ENCODE measurements at places on chromosomes 5 and 9. TPM values are rescaled to one million over a fixed set of nuclear protein-coding genes. Genes with fewer than 3 reads are reported as not detected.

GRCh38 chr5:78221964-78222451 lies 72.5 kb downstream of the AP3B1 start:
- no peak for DNase-seq

Gene PDE6A
- total RNA-seq = not detected

Gene STKLD1
- total RNA-seq = 0.96 TPM

Gene SPAAR
- total RNA-seq = 8.6 TPM

Gene INSL6
- total RNA-seq = not detected

Gene SPATA31A3
- not detected for total RNA-seq

Gene ZFP37
- 5.2 TPM for total RNA-seq

All from breast epithelium (tissue), 4 donors.